ENCODE measurements at places on chromosomes 5 and 9.

DNA sequence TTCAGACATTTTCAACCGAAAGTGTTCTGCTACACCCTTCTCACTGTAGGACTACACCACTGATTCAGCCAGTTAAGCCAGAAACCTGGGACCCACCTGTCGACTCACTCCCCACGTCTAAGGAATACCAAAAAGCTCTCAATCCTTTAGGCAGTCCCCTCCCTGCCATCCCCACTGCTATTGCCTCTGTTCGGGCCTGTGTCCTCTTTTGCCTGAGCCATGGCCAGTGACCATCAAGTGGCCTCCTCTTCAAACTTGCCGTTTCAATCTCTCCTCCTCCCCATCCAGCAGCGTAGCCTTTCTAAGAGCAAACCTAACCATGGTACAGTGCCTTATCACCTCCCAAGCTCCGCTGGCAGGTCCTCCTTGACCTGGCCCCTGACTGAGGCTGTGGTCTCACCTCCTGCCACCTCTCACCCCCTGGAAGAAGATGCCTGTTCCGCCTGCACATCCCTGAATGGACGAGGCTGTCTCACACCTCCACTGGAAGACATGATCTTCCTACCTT is 64.1 kb downstream of the GALNT12 start:
- no peak for DNase-seq

- DNase-seq = no peak
Measured at GRCh38 chr9:14398473-14398872, 84.5 kb upstream of the NFIB start.

DNA sequence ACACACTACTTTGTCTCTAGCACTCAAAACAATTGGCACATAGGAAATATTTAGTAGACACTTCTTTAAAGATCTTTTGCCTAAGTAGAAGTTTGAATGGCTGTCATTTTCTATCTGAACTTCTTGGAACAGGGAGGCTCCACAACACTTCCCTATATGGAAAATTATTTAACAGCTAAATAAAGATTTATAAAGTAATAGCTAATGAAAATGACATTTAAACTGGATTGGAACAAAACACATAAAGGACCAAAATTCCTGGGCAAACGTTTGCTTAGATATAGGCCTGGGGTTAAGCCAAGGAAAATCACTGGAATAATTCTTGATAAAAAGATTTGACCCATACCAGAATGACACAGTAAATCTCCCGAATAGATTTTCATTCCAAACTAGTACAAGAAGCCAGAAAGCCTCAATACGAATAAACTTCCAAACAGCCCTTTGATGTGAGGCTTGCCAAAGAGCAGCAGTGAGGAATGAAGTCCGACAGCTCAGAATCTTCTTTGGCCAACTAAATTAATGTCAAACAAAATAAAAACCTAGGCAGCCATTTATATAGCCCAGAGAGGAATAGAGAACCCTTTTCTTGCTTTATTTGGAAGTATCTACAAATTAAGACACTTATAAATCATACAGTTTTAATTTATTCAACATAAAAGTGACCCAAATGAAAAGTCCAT is 20.3 kb upstream of the RNF180 start:
- DNase-seq = no peak

DNA sequence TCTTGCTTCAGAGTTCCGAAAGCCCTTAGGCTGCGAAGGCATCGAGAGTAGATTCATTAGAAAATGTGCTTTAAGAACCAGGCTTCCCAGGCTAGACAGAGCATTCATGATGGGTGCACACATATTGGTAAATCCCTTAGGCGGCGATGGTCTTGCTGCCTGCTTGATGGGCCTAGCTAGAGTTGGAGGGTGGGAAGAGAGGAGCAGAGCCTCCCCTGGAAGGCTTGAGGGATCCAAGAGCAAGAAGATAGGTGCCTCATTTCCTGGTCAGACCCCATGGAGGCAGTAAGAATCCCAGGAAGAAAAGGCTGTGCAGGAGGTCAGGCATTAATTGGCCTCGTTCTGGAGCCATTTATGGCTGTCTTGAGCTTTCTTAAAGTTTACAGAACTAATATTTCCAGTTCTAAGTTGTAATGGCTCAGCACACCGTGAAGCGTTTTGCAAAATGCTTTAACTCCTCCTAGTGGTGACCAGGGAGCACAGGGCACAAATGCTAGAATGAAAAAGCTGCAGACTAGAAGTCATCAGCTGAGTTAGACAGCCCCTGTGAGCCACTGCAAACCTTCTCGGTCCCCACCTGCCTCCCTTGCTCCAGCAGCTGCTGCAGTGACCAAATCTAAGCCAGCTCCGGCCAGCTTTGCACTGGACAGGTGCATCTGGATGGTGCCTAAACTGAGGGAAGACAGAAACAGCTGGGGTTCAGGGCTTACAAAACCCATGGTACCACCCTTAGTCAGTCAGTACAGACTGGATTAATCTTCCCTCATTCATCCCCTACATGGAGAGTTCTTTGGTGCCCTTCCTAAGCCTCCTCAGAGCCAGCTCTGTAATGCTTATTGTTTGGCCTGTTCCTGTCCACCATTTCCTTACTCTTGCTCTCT is 14.7 kb downstream of the SLC45A2 start:
- no peak for DNase-seq

GRCh38 chr9:130347036-130347435 is 81.5 kb downstream of the HMCN2 start:
- no peak for DNase-seq

GRCh38 chr5:61881821-61882487 is 424.1 kb upstream of the KIF2A start:
- DNase-seq = no peak

DNA sequence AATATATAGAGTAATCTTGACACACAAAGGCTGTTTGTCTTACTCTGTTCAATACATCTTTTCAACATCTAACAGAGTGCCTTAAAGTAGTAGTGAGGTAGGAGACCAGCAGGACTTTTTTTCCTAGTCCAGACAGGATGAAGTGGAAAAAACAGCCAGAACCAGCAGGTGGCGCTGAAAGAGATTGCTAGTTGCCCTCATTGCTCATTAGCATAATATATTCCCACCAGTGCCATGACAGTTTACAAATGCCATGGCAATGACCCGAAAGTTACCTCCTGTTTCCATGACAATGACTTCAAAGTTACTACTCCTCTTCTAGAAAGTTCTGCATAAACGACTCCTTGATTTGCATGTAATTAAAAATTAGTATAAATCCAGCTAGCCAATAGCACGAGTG is 387.4 kb downstream of the ACTL7B start:
- no peak for DNase-seq
